Cerebellum (tissue), 4 donors: ENCODE measurements at places on chromosomes 12 and 14. TPM values are rescaled to one million over a fixed set of nuclear protein-coding genes. Genes with fewer than 3 reads are reported as not detected.

DNA sequence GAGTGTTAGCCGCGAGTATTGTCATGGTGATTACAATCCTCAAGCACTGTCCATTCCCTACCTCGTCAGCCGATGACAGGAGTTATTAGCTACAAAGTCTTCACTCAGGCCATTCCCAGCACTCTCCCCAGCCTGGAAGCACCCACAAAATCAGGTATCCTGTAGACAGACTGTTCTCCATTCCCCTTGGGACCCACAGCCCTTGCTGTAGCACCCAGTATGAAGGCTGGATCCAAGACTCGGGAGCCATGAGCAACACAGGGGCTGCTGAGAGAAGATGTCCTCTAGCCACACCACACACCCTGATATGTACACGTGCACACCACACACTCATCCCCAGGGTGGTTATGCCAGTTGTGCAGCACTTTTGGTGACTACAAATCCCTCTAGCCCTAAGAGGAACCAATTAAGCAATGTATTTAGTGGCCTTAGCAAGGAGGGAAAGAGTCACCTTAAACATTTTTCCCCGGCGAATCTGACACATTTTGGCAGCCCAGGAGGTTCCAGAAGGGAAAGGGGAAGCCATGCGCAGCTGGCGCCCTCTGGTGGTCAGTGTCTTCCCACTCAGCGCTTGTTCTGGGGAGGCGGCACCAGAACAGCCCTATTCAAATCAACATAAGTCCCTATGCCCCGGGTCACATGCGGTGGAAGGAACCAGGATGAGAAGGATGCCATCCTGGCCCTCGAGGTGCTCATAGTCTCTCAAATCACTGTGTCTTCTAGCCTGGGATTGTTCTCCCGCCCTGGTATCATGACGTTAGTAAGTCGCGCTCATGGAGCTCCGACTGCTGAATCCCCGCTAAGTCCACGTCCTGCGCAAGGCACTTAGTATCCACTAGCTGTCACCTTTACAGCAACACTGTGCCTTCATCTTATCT, 96.9 kb downstream of the GCH1 start:
- peak; percentile 82 for DNase-seq

GRCh38 chr12:98018836-98019235, 496.6 kb upstream of the TMPO start:
- no peak for DNase-seq

GRCh38 chr12:93273834-93274564, 103.7 kb upstream of the NUDT4 start:
- no peak for DNase-seq

DNA sequence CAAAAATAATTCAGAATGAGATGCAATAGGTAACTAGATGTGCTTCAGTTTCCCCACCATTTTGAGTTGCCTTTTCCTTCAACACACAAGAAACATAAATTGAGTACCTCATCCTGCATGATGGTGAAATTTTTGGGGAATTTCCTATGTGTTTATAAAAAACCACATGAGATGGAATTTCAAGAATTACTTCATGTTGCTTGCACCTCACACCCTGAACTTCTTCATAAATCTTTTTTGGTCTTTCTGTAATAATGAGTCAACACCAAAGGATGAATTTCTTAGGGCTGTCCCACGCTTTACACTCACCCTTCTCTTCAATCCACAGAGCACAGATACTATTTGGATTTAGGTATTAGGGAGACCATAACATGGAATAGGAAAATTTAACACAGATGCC, 22.6 kb upstream of the LUM start:
- DNase-seq, result no peak

- DNase-seq, result no peak
Observed at GRCh38 chr12:84305144-84305543, 607.5 kb downstream of the SLC6A15 start.

GRCh38 chr12:85968606-85969005, 94.5 kb downstream of the NTS start:
- no peak for DNase-seq

GRCh38 chr14:61416591-61416990, 95.2 kb downstream of the PRKCH start:
- no peak for DNase-seq

GRCh38 chr12:89062996-89063395, 289.3 kb downstream of the DUSP6 start:
- DNase-seq, result no peak

- no peak for DNase-seq
Observed at GRCh38 chr12:101298426-101298825, 18.5 kb downstream of the UTP20 start.

GRCh38 chr12:126201981-126202537, 1136.8 kb downstream of the AACS start:
- no peak for DNase-seq

- no peak for DNase-seq
Observed at GRCh38 chr12:69214169-69214568, 25.2 kb upstream of the CPSF6 start.

DNA sequence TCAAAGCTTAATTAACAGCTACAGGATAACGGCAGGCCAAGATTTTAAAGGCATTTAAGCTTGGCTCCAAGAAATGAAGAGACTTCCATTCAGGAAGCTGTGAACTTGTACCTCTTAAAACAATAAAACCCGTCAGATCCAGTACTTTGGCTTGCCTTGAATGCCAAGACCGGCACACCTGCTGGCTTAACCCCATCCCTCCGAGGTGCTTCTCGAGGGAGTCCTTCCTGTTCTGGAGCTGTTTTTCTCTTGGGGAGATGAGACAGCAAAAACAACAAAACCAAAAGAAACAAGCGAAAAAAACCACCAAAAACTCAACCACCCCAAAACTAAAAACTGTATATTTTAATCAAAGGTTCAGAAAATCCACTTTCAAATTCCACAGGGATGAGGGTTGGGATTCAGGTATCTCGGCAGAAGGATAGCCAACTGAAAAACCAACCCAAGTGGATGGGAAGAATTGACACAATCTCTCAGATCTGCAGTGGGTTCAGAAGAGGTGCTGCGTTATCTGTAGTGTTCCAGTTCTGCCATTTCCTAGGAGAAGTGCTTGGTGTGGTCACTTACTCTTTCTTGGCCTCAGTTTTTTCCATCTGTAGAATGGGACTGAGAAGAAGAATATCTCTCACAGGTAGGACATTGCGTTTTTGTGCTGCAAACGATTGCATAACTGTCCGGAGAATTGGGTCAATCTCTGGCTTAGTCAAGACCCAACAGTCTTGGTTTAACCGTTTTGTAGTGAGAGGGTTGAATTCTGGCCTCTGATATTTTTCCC, 420.1 kb downstream of the VRK1 start:
- no peak for DNase-seq

DNA sequence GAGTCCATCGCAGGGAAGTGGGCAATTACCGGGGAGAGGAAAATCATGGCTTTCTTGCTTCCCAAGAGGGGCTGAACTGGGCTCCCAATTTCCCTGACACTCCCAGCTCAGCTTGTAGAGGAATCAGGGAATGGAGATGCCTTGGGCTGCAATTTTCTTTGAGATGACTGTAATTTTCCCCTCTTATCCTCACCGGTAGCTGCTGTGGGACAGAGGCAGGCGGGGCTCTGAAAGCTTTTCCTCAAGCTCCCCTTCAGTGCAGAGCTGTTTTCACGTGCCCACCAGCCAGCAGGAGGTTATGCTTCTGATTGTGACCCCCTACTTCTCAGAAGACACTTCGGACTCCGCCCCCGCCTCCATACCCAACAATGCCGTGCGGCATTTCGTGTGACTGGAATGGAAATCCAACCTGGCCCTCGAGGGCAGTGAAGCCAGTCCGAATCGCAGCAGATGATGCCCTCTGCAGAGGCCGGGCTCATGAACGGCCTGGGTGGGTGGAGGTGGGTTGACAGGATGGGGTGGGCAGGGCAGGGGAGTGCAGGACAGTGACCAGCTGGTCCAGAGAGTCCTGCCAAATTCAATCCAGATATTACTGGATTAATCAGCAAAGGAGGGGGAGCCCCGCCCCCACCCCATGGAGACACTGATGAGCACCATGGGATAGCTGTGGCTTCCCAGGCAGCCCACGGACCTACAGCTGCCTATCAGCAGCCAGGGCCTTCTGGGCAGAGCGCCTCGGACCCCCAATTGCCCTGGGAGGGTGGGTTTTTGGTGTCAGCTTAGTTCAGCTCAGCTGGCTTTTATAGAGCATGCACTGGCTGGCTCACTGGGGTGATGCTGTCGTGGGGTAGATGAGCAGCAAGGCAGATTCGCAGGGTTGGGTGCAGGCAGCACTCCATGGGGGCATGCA, 37.6 kb downstream of the RTL1 start:
- DNase-seq, result no peak

- DNase-seq, result peak; percentile 30
Observed at GRCh38 chr12:13000616-13000924, 505 bp upstream of the HEBP1 start.

DNA sequence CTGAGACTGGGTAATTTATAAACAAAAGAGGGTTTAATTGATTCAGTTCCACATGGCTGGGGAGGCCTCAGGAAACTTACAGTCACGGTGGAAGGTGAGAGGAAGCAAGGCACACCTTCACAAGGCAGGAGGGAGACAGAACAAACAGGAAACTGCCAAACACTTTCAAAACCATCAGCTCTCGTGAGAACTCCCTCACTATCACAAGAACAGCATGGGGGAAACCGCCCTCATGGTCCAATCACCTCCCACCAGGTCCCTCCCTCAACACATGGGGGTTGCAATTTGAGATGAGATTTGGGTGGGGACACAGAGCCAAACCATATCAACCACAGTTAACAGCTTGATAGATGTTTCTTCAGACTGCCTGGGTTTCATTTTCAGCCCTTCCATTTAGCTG, 6.2 kb upstream of the GNPNAT1 start:
- DNase-seq, result no peak

- no peak for DNase-seq
Observed at GRCh38 chr12:15336768-15337553, 14.7 kb downstream of the PTPRO start.

Gene TM9SF1
- total RNA-seq, result 18.9 TPM

Gene RNF212B
- not detected for total RNA-seq

Gene INSM2
- 9.6 TPM for total RNA-seq

Gene CLECL1
- total RNA-seq, result not detected

Gene CYP46A1
- total RNA-seq, result 6.1 TPM

Gene LRRC10
- not detected for total RNA-seq

Gene HNF1A
- total RNA-seq, result not detected
